ENCODE measurements at places on chromosomes 4 and X.

DNA sequence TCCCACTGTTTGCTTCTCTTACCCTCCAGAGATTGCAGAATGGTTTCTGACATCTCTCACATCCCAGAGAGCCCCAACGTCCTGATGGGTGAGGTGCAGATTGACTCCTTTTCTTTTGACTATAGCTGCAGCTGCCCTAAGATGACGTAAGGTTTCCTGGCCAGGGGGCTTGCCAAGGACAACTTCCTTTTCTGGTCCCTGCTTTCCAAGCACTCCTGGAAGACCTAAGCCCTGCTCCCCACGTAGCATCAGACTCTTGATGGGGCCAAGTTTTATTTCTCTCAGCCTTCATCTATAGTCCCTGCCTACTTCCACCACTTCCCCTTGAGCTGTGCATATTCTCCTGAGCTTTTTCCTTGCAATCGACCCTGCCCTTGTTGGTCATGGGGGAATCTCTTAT, 497.7 kb downstream of the IDS start:
- no peak for DNase-seq

GRCh38 chr4:33837043-33837838, 2407.1 kb downstream of the ARAP2 start:
- peak; percentile 80 for DNase-seq

DNA sequence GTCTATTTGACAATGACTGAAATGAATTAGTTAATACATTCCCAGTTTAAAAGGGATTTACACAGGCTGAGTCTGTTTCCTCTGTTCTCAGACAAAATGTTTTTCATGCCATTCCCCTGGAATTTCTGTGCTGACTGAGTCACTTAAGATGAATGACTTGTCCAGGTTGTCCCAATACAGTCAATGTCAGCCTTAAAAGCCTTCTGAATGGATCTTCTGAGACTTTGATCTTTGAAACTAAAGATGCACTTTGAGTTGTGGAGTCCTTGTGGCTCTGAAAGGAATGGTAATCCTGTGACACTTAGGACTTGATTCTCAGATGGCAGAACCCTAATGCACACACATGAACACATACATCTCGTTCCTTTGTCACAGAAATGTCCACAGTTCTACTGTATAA, 622.2 kb upstream of the GRID2 start:
- DNase-seq: no peak

DNA sequence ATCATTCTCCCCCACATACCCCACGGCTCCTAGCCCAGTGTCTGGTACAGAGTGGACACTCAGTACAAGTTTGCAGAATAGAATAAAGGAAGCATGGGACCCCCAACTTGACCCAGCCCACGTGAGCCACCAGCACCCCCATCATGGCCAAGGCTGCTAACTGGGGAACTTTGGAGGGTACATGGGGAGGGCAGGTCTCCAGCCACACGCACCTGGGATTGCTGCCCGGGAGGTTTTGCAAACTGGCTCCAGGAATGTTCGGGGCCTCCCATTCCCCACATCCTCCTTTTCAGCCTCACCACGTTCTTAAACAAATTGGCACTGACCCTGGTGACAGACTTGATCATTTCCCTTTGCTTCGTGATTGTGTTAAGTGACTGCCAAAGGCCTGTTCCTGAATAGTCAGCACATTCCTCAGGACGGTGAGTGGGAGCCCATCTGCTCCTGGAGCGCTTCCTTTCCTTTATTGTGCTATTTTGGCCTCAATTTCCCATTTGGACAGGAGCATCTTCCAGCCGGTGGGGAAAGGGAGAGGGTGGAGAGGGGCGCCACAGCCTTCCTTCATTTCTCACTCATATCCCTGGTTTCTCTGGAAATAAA, 18.7 kb upstream of the XPNPEP2 start:
- DNase-seq: no peak

GRCh38 chr4:147862043-147862692, 130.3 kb downstream of the ARHGAP10 start:
- no peak for DNase-seq
